ENCODE measurements at places on chromosomes 7 and 10.

GRCh38 chr10:122049076-122049475 lies 60.1 kb downstream of the TACC2 start:
- DNase-seq: no peak

DNA sequence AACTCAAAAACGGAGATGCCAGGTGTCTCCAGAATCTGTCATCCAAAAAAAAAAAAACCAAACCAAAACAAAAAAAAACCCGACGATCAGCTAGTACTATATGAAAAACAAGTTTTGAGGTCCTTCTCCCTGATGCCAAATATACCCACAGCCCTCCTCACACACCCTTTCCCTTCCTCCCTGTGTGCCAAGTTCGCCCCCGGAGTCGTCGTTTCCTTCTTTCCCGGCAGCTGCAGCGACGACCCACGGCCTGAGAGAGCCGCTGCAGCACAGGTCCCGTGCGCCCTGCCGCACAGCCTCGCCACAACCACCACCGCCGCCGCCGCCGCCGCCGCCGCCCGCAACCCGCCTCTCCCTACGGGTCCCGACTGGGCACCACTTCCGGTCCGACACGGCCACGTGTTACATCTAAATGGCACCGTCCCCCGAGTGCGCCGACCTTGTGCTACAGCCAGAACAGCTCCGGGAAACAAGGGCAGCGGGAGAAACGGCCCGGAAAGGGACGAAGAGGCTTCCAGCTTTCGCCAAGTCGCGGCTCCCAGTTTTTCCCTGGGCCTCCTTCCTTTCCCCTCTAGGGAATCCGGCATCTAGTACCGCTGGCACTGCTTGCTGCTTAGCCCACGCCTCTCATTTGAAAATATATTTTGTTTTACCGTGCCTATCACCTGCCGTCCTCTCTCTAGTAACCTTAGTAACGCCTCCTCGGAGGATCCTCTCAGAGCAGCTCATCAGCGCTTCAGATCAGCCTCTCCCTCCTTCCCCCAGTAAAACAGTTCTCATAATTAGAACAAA lies at the start of gene FRA10AC1:
TSS of gene FRA10AC1 (minus strand) at position 383 of the 792 bp plus-strand sequence. CDS start 2,486 bp downstream, outside the sequence.
- peak; percentile 62 for DNase-seq

DNA sequence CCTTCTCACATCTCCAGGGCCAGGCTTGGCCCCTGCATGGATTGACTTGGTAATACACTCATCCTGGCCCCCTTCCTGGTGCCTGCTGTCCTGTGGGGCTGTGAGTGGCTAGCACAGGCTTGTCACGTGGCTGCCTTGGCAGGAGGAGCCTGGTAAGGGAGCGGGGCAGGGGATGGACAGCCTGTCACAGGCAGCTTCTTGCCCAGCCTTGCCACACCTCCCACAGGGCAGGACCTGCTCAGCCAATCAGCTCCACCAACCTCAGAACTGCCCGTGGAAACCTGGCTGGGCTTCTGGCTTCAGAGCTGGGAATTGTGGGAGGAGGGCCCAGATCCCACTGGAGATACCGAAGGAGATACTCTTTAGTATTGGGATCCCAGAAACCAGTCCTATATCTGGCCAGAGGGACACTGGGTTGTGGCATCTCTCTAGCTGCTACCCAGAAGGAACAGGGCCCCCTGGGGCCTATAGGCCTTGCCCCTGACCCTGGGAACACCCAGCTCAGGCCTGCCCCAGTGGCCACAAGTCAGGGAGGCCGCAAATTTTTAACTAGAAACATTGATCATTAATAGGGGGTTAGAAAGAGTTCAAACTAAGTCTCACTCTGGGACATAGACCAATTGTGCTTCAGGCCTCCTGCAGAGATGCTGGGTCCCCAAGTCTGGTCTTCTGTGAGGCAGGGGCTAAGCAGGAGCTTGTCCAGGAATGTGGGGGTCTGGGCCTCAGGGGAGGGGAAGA lies at the start of gene HOGA1:
TSS of gene HOGA1 (plus strand) at position 330 of the 738 bp plus-strand sequence. CDS start at position 645, 315 bp downstream.
- DNase-seq: peak; percentile 56

DNA sequence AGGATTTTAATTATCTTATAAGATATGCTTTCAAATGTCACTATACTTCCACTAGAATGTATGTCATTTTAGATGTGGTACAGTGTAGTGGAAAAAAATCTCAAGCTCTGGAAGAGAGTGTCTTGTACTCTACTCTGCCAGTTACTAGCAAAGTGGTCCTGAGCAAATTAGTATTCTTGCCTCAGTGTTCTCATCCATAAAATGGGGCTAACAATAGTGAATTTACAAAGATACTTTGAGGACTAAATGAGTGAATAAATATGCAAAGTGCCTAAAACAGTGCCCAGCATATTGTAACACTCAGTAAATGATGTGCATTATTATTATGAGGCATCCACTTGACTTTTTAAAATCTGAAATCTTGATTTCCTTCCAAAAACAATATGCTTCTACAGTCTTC lies 488.9 kb upstream of the PHF14 start:
- no peak for DNase-seq

DNA sequence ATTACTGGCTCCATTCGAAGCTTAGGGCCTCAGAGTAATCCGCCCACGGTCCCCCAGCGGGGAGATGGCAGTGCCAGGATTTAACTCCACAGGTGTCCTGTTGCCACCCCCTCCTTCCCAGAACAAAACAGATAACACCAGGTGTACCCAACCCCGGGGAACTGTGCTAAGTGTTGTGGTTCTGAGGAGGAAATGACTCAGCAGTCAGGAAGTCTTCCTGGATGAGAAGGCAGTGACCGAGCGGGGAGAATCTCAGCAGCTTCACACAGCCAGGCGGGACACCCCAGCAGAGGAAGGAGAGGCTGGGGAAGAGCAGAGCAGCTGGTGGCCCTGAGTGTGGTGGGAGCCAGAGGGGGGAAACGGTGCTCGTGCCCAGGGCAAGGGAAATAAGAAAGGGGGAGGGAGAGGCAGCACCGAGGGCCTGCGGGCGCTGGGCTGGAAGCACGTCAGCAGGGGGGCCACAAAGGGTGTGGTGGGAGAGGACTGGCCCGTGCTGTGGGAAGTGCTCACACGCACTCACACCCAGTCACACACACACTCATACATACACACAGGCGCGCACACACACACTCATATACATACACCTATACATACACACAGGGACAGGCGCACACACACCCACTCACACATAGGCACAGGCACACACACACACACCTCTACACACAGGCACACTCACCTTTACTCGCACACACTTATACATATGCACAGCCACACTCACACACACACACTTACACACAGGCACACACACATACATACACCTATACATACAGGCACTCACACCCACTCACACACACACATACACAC lies 59.8 kb upstream of the CHST15 start:
- peak; percentile 38 for DNase-seq

GRCh38 chr7:2986561-2986960 lies 57.1 kb downstream of the CARD11 start:
- DNase-seq: no peak

GRCh38 chr10:3639546-3639945 lies 145.5 kb downstream of the KLF6 start:
- no peak for DNase-seq

DNA sequence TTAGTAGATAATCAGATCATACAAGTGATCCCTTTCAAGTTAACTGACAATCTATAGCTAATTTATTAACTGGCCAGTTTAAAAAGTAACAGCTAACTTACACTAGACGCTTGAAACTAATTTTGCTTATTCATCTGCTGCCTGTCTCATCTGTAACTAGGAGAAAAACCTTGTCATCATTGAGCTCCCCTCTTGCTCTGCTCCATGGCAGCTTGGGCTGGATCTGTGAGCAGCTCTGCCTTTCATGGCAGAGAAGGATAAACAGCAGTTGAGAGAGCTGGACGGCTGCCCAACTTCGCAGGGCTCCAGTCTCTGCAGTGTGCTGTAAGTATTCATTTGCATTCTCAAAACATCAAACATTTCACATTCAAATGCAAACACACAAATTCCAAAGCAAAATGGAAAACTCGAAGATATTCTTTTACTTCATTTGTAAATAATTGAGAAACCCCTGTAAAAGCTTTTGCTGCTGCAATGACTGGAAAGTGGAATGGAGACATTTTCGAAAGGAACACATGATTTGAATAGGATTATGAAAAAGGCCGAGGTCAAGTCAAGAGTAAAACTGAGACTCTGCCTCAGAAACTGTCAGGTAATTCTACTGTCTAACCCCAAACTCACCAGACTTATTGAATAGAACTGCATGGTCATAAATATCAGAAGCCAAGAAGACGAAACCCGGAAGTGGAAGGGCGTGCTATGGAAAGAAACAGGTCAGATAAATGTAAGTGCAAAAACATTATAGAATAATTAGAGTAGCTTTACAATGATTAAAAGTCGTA lies 17.6 kb downstream of the SLC35B4 start:
- DNase-seq: no peak

GRCh38 chr10:128077155-128077875 lies 48.9 kb downstream of the MKI67 start:
- DNase-seq: no peak

- no peak for DNase-seq
Measured at GRCh38 chr10:132876131-132876860, 66.1 kb downstream of the CFAP46 start.

DNA sequence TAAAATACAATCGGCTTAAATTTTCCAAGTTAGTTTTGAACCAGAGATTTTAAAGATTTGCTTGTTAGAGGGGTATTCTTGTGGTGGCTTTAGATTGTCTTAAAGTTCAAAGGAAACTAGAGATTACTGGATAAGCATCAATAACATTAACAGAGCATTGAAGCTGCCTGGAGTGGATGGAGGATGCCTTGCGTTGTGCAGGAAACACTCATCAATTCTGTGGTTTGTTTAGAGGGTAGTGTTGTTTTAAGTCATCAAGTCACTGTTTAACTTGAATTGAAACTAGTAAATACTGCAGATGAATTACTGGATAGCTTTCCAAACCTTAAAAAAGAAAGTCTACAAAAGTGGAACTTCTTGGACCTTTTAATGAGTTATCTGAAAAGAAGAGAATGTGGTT lies 218.6 kb downstream of the CELF2 start:
- DNase-seq: no peak

GRCh38 chr7:151851145-151851751 lies 25.7 kb downstream of the PRKAG2 start:
- no peak for DNase-seq

DNA sequence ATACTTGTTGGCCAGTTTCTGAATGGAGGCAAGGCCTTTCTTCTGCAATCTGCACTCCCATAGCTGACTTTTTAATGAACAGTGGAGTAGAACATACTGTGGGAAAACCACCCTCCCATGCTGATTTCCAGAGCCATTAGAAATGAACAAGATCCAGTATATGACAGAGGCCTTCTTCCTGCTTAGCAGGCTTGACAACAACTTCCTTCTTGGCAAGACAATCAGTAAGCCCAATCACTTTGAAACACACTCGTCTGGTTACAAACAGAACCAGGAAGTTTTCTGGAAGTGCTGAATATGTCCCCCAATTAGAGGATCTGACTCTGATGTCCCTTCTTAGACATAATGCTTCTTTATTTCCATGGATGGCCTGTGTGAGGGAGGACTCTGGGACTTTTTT lies 103.4 kb downstream of the SAMD9 start:
- no peak for DNase-seq

- DNase-seq: no peak
Measured at GRCh38 chr10:77190291-77190690, 447.3 kb downstream of the KCNMA1 start.

GRCh38 chr10:132517951-132518521 lies 19.6 kb upstream of the INPP5A start:
- DNase-seq: no peak

GRCh38 chr7:94633014-94633341 lies 23.0 kb downstream of the SGCE start:
- no peak for DNase-seq

GRCh38 chr7:155618708-155619633 lies 25.5 kb upstream of the RBM33 start:
- DNase-seq: peak; percentile 59

GRCh38 chr10:74153123-74153522 lies 2.1 kb downstream of the ADK start:
- DNase-seq: no peak

DNA sequence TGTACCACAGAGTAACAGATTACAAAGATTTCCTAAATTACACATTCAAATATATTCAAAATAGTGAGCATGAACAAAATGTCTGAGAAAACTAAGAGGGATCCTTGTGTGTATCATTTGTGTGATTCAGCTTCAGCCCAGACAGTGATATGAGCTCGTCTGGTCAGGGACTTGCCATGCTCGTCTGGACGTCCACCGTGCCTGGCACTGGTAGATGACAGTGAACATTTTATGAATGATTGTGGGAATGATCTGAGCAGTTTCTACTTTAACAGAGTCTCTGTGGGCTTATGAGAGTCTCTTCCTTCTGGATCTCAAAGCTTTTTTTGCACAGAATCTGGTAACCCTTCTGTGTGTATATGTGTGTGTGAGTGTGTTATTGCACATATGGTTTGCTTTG lies 34.2 kb upstream of the ANKRD2 start:
- no peak for DNase-seq

DNA sequence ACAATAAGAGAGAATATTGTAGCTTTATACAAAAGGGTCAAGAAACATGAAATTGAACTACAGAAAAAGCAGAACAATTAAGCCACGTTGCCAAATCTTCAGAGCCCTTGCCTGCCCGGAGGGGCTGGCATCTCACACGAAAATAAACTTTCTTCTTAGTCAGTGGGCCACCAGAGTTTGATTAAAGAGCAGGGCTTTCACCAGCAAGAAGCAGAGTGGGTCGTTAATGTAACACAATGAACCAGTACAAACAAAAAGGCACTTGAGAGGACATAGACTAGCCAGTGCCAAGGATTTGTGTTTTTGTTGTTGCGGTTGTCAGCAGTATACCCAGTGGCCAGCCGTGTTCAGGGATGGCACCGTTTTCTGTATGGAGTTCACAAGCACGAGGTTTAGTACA lies 155.4 kb downstream of the NRP1 start:
- DNase-seq: no peak

DNA sequence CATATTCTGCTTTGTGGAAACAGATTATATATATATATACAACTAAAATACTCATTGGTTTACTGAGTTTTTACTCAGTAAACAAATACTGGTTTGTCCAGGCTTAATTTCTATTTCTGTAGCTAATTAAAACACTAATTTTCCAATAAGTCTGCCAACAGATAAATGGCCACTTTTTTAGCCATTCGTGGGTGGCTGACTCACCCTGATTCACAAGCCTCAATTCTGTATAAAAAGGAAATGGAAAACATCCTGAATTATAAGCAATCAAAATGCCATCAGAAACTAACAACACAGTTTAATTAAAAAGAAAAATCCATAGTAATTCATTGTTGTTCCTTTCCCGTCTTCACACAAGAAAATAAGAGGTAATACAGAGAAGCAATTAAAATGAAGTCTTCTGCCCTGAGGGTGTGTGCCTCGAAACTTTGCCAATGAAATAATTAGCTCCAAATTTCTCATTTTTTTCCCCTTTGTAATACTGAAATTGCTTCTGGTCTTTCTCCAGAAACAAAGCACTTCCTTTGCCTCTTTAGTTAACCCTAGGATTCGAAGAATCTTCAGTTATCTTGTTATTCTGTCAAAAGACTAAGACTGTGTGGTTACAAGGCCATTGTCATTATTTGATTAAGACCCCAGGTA lies 118.7 kb upstream of the PTN start:
- no peak for DNase-seq

Measured in HuH-7.5 (cell line).